Central memory CD4-positive, alpha-beta T cell (primary cell): ENCODE measurements at places on chromosomes 6 and 20.

DNA sequence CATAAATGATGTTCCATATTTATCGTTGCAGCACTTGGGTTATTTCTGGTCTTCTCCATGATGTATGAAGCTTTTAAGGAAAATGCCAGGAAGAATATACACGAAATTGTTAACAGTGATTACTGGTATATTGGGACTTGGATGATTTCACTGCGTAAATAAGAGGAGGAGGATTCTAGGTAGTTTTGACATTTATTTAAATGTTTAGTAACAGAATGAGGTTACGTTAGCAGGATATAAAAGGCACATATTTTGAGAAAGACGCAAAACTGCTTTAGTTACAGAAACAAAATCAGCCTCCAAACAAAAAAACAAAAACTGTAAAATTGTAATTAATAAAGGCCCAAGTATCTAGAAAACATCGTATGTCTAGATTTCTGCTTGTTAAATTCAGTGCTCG, 147.7 kb downstream of the JARID2 start:
- no peak for DNase-seq

- DNase-seq, result no peak
Measured at GRCh38 chr6:20892365-20892764, 358.1 kb downstream of the CDKAL1 start.

DNA sequence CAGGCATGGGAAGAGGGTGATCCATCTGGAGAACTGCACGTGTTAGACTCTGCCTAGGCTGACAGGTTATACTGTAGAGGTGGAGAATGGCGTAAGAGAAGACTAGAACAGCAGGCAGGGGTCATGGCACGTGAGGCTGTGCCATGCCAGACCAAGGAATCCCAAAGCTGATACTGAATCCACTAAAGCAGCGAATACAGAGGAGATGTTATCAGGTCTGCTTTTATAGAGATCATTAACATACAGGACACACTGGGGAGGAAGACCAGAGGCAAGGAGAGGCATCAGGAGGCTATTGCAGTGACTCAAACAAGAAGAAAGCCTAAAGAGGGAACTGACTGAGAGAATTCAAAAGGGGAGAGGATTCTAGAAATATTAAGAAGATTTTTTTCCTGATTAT, 12.9 kb downstream of the PHACTR1 start:
- DNase-seq, result no peak

- no peak for DNase-seq
Measured at GRCh38 chr6:134195164-134195906, 122.6 kb downstream of the SGK1 start.

DNA sequence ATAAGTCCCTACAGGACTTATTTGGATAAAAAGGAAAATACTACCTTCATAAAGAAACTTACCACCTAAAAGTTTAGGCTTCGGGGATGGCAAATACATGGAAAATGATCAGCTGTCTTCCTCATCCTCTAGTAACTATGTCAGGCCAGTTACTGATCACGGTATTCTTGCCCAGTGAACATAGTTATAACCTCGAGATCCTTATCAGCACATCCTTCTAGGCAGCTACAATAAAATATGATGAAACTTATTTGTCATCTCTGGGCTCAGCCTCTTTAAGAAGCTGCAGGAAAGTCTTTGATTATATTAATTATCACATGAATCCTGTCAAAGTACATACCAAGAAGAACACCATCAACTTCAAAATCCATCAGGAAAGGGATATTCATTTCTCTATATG, 41.8 kb downstream of the SF3B5 start:
- DNase-seq, result no peak

DNA sequence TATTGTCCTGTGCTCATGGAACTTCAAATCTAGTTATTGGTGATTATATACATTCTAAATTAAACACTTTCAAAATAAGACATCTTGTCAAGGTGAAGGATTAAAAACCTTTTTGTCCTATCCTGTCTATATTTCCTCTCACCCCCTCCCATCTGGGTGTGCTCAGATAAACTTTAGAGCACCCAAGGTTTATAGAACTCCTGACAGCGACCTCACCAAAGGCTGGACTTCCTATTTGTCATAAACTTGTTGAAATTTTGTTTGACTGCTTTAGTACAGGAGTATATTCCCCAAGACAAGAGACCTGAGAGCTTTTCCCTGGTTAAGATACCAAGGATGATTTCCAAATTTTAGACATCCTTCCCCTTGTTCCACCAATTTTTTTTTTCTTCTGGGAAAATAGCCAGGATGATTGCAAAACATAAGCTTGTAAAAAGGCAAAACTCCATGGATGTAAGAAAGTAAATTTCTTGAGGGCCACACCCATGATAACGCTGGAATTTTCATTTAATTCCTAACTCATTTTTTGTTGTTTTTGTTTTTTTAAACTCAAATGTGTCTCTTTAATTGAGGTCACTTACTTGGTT, 33.0 kb downstream of the CARMIL1 start:
- no peak for DNase-seq

DNA sequence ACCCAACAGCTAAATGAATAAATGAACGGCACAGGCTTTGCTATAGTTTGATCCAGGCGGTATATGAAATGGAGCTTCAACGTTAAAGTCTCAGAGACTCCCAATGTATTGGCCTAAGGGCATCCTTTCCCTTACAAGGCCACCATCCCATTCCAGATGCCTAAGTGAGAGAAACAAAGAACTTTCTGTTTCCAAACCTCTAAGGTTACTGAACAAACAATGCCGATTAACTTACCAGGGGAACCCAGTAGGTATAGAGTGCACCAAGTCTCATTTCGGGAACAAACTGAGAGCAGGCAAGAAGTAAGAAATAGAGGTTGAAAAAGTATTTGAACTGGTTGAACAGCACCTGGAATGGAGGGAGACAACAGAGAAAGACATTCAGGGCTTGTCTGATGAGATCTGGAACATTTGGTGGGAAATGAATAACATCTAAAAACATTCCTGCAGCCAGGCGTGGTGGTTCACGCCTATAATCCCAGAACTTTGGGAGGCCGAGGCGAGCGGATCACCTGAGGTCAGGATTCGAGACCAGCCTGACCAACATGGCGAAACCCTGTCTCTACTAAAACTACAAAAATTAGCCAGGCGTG, 42.5 kb downstream of the ATP9A start:
- no peak for DNase-seq

GRCh38 chr6:1611572-1612298, 2.0 kb downstream of the FOXC1 start:
- peak; percentile 33 for DNase-seq

GRCh38 chr6:150732765-150733539, 132.6 kb upstream of the MTHFD1L start:
- no peak for DNase-seq

DNA sequence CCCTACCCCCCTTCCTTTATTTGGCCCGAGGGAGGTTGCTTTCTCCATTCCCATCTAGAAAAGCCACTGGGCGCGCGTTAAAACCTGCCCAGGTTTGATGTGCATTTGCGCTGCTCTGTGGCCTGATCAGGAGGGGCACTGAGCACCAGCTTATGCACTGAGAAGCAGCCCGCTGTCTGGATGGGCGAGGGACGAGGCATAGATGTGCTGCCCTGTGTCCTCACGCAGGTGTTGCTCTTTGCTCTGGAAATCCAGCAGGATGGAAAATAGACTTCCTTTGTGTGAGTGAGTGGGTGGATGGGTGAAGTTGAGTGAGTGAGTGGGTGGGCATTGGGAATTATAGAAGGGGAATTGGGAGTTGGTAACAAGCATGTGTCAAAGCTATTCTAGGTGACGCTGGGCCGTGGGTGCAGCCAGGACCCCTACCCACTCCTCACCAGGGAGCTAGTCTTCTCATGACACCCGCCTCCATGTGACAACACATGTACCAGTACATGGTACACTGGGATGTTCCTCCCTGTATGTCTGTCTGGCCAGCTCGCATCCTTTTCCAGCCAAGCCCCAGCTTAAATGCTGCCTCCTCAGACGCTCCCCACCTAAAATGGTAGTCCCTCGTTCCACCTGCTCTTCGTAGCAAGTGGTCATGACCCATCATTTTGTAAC, 162.6 kb downstream of the DTNBP1 start:
- no peak for DNase-seq

- no peak for DNase-seq
Measured at GRCh38 chr6:137119196-137120104, 54.0 kb downstream of the IL22RA2 start.

GRCh38 chr6:44223319-44224028, at the start of gene SLC29A1:
TSS of gene SLC29A1 (plus strand) at chr6:44223595. CDS start at chr6:44227314, 3,719 bp downstream.
- DNase-seq, result peak; percentile 70

- no peak for DNase-seq
Measured at GRCh38 chr20:10812759-10813327, 139.0 kb upstream of the JAG1 start.

- DNase-seq, result no peak
Measured at GRCh38 chr20:36478137-36478905, 63.0 kb upstream of the MYL9 start.

GRCh38 chr6:111015389-111016124, 33.7 kb downstream of the RPF2 start:
- no peak for DNase-seq

- DNase-seq, result no peak
Measured at GRCh38 chr6:48475275-48475674, 364.3 kb upstream of the PTCHD4 start.

DNA sequence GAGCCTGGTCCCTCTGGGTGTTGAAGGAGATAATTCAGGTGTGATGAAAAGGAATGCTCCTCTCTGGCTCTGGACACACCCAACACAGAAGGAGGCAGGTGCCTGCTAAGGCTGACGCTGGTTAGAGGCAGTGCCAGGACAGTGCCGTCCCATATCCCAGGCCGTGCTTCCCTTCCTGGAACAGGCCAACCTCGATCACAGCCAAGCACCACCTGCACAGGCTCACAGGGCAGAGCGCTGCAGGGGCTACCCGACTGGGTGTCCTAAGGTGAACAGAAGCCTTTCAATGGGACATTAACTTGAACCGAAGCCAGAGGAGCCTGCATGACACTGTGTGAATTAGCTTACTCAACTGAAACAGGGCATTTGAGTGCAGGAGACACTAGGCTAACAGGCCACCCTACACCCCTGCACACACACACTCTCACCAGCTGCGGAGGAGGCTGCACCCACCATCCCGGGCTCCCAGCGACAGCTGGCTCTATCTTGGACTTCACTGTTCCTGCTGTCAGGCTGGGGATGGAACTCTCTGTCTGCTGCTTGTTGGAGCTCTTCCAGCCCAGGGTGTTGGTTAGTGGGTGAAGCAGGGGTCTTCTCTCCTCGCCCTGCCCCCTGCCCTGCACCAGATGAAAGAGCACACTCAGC, 347.2 kb downstream of the TAF4 start:
- DNase-seq, result no peak

GRCh38 chr6:33082702-33083101, 6.9 kb downstream of the HLA-DPB1 start:
- no peak for DNase-seq

- no peak for DNase-seq
Measured at GRCh38 chr6:136887953-136888352, 34.1 kb upstream of the SLC35D3 start.
